Stimulated activated CD8-positive, alpha-beta memory T cell treated with anti-CD3 and anti-CD28 coated beads, Interleukin-12 subunit alpha, Interleukin-12 subunit beta, amount 100 ng/mL, for 4 hours (primary cell): ENCODE measurements at places on chromosomes 2 and 18.
A peak's percentile ranks its signal among the peaks of the same experiment; 100 is the strongest.

DNA sequence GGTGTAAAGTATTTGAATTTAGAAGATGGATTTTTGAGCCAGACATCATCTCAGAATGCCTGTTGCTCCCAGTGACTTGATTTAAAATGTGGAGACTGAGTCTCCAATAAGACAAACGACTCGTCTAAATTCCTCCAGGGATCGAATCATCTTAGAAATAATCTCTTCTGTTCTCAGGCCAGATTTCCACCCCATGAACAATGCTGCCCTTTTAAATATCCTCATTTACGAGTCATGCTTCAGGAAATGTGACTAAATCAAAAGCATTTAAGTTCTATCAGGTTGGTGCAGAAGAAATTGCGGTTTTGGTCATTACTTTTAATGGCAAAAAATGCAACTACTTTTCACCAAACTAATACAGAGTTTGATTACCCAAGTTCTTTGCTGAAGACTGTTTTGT lies 684.6 kb upstream of the SOX11 start:
- DNase-seq: no peak

- no peak for DNase-seq
These were observed 11.9 kb upstream of the B3GNT7 start for GRCh38 chr2:231383416-231384108.

GRCh38 chr18:46332286-46332801 lies 228.2 kb downstream of the HAUS1 start:
- no peak for DNase-seq

DNA sequence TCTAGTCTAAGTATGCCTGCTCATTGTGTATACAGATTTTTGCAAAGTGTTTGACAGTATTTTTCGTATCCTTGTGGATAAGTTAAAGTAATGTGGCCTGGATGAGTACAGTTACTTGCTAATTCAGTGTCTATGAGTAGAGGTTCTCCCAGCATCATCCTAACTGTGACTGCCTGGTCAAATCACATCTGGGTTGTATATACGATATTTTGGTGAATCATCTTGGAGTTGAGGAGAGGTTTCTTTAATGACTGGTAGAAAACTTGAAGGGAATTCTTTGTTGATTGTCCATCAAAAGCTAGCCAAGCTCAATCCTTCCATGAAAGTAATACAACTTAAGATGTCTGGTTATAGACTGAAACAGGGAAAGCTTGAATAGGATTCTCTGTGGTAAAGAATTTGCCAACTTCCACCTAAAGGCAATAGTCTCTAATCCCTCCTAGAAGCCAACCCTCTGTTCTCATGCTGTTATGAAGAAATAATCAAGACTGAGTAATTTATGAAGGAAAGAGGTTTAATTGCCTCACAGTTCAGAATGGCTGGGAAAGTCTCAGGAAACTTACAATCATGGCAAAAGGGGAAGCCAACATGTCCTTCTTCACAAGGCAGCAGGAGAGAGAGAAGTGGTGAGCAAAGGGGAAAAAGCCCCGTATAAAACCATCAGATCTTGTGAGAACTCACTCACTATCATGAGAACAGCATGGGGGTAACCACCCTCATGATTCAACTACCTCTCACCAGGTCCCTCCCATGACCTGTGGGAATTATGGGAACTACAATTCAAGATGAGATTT lies 19.4 kb upstream of the RALBP1 start:
- DNase-seq: no peak

DNA sequence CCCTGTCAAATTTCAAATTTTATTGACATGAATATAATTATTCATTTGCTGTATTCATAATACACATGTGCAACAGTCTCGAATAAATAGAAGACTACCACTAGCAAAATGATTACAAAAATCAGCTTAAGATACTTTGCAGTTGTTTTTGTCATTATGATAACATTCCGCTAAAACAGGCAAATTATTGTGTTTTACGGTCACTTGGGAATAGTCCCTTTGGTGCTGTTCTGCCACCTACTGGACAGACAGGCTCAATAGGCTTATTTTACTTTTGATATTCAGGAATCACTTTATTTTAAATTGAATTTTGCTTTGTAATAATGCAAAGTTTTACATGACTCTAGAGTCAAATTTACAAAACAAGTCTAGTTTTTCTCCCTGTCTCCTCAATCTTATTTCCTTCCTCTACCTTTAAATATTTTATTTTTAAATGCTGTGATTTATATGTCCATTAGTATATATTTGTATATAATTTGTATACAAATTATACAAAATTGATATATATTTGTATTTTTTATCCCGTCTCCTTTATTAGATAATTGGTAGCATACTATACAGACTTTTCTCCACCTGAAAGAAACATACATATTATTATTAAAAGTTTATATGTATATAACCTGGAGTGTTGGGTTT lies 456.3 kb downstream of the DLGAP1 start:
- DNase-seq: no peak

GRCh38 chr2:144333143-144333555 lies 186.8 kb downstream of the ZEB2 start:
- no peak for DNase-seq

DNA sequence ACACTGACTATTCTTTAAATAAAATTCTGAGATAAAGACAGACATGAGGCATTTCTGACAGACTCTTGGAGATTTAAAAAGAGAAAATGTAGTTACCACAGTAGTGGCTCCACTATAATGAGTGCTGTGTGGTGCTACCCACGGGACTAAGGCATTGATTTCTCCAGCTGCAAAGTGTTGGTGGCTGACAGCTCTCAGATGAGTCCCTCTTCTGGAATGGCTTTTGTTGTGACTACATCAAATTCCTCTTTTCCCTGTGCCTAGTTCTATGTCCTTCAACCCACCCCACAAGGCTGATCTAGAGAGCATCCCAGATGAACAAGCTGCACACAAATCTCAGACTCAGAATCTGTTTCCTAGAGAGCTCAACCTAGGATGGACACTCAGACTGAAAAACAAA lies 884.8 kb upstream of the ZEB2 start:
- no peak for DNase-seq

GRCh38 chr18:48342125-48342524 lies 67.1 kb downstream of the ZBTB7C start:
- no peak for DNase-seq

DNA sequence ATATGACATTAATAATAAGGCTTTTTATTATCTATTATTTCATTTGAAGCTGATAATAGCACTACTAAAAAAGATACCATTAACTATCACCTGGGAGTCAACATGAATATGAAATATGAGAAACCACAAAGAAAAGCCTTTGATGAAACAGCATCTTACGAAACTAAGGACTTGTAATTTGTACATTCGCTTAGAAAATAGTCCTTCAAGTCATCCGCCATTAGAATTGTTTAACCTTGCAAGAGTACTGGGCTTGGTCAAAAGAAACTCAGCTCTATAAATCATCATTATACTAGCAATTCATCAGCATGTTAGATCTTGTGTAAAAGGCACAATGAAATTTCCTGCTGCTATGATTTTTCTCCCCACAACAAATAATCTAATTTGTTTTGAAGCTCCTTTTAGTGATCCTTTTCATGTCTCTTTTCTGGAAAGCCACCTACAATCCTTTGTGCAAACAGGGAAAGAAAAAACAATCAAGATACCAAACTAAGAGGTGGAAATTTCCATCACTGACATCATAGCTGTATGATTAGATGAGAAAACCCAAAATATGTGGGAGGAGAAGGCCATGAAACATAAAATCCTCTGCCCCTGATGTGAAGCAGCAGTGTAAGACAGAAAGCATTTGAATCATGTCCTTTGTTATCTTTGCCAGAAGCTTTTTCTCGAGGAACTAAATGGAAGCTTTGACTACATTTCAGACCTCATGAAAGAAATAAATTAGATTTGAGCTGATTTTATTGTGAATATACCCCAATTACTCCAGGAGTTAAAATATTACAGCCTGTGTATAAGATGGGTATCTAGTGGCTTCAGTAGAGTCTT lies 31.2 kb downstream of the SCN9A start:
- no peak for DNase-seq

DNA sequence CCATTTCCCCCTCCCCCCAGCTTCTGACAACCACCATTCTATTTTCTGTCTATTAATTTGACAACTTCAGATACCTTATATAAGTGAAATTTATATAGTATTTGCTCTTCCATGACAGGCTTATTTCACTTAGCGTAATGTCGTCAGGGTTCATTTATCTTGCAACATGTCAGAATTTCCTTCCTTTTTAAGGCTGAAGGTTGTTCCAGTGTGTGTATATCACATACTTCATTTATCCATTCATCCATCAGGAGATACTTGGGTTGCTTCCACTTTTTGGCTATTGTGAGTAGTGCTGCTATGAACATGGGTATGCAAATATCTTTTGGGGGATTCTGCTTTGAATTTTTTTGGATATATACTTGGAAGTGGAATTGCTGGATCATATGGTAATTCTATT lies 7.4 kb downstream of the BCL2L11 start:
- DNase-seq: no peak

DNA sequence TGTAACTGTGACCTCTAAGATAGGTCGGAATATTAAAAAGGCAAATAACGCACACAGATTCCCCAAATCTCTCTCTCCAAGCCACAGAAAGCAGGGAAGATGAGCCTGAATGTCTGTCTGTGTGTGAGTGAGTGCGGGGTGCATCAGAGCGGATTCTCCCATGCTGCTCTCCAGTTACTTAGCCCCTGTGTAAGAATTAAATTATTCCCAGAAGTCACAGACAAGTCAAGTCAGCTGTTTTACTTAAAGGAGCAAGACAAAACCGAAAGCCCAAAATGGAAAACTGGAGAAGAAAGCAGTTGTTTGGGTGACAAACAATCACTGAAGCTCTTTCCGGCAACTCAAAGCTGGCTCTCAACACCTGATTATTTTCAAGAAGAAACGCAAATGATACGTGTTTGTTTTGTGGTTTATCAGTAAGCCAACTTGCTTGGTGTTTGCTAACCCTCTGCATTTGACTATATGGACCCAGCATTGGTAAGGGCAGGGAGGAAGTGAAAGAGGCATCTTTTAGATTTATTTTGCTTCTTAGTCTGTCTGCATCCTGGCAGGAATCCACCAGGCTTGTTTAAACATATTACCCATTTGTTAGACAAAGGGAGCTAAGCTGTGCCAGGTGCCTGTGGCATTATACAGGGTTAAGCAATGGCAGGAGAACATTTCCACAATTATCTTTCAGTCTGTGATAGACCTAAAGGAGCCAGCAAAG lies 121.5 kb upstream of the CREB1 start:
- DNase-seq: no peak

DNA sequence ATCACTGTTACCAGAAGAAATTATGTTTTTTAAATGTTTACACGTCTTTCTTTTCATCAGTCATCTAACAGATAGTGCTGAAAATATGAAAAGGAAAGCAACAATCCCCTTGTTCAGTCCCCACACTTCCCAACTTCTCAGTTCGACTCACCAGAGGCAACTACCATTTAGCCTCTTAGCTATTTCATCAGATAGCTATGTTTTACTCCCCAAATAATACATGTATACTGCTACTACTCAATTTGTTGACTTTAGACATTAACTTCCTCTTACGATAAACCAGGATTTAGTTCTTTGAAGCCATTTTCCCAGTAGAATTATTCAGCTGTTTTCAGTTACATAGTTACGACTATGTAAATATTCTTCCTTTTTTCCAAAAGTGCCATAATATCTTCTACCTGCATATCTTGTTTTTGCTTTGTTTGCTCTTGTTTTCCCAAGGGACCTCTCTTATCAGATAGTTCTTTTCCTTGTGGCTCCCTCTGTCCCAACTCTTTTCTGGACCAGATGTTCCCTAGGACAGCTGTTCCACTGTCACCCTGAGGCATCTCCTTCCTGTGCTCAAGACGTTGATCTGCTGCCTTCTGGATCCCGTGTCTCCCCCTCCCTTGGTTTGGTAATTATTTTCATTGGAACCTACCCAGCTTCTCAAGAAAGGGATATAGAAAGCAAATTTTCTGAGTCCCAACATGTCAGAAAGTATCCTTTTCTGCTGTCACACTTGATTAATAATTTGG lies 289.3 kb upstream of the TANK start:
- DNase-seq: no peak

DNA sequence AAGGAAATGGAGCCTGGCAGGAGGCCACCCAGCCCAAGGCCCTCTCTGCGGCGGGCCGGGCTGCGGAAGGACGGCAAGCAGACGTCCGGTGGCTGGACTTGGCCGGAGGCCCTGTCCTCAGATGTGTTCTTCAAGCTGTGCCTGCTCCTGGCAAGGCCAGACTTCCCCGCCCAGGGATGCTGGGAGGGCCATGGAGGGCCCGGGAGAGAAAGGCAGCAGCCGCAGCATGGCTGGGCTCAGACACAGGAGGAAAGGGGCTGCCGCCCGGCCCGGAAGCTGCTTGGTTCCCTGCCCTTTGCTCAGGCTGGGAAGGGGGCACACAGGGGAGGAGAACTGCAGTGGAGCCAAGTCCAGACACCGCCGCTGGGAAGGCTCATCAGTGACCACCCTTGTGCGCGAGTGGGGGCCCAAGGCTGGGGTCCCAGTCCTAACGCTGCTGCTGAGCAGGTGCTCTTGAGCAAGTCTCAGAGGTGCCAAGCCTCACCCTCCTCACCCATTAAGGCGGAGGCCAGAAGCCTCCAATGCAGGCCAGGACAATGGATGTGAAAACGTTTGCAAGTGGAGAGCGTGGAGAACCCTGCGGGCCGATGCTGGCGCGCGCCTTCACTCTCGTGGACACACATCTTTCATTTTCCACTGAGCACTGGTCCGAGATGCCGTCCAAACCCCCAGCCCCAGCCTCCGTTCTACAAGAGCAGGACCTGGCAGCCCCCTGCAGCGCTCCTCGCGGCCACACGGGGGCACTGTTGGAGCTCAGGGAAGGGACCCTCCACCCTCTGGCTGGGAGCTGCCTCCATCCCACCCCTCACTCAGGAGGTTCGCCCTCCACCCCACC lies 7.9 kb downstream of the CROCC2 start:
- peak; percentile 21 for DNase-seq

DNA sequence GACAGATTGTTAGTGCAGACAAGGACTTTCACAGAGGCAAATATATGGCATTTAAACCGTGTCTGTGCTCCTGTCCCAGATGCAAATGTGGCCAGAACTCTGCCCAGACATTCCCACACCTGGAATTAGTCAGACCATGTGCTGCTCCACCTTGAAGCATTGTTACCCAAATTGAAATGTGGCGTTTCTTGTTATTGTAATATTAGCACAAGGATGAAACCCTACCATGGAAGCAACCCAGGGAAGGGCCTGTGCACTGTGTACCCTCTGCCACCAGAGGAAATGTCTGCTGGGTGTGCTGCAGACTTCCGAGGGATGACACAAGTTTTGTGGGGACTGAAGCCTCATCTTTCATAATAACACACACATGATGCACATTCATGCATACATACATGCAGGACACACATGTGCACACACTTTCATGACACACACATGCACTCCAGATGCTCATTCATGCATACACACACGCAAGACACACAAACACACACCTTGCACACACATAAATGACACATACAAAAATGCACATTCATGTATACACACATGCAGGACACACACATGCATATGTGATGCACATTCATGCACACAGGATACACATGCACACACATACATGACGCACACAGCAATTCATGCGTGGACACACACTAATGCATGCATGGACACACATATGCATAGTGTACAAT lies 133.2 kb upstream of the SNTG2 start:
- DNase-seq: no peak

GRCh38 chr18:8870528-8870927 lies 165.2 kb downstream of the MTCL1 start:
- no peak for DNase-seq

GRCh38 chr18:63844254-63844653 lies 43.3 kb upstream of the SERPINB2 start:
- no peak for DNase-seq

GRCh38 chr2:136486115-136486514 lies 279.2 kb upstream of the THSD7B start:
- no peak for DNase-seq

- no peak for DNase-seq
These were observed 360.4 kb upstream of the ZC3H15 start for GRCh38 chr2:186125625-186126024.
